ENCODE measurements at places on chromosomes 16 and 17. TPM values are rescaled to one million over a fixed set of nuclear protein-coding genes. Genes with fewer than 3 reads are reported as not detected.

Gene IKZF3
- not detected for total RNA-seq

Gene EFCAB5
- not detected for total RNA-seq

Gene MAZ
- 347 TPM for total RNA-seq

Gene TUFM
- 158 TPM for total RNA-seq

Gene TMED6
- 2.6 TPM for total RNA-seq

Gene MFAP4
- total RNA-seq: 2.5 TPM

Gene ASGR1
- 11.1 TPM for total RNA-seq

Gene KCNH4
- not detected for total RNA-seq

Gene LCAT
- 31.9 TPM for total RNA-seq

Gene GP2
- total RNA-seq: 17.8 TPM

Gene PLCG2
- 10.3 TPM for total RNA-seq

Gene CALB2
- 2.2 TPM for total RNA-seq

Gene TBX6
- total RNA-seq: 3.5 TPM

Measured in progenitor cell of endocrine pancreas (in vitro differentiated cells).